ENCODE measurements at places on chromosomes 12 and 14. TPM values are rescaled to one million over a fixed set of nuclear protein-coding genes. Genes with fewer than 3 reads are reported as not detected.
A peak's percentile ranks its signal among the peaks of the same experiment; 100 is the strongest.

Gene CCDC175
- 1.3 TPM for total RNA-seq

Gene MYO1H
- total RNA-seq = 0.43 TPM

Gene LRFN5
- 19.3 TPM for total RNA-seq

Gene OR6C2
- 0.41 TPM for total RNA-seq

Gene PRMT5
- total RNA-seq = 61.2 TPM

Gene KRT1
- not detected for total RNA-seq

Gene TMEM121
- 2.3 TPM for total RNA-seq

Gene TGFB3
- total RNA-seq = 3.7 TPM

Gene RNASE8
- not detected for total RNA-seq

Gene CNTN1
- 163 TPM for total RNA-seq

DNA sequence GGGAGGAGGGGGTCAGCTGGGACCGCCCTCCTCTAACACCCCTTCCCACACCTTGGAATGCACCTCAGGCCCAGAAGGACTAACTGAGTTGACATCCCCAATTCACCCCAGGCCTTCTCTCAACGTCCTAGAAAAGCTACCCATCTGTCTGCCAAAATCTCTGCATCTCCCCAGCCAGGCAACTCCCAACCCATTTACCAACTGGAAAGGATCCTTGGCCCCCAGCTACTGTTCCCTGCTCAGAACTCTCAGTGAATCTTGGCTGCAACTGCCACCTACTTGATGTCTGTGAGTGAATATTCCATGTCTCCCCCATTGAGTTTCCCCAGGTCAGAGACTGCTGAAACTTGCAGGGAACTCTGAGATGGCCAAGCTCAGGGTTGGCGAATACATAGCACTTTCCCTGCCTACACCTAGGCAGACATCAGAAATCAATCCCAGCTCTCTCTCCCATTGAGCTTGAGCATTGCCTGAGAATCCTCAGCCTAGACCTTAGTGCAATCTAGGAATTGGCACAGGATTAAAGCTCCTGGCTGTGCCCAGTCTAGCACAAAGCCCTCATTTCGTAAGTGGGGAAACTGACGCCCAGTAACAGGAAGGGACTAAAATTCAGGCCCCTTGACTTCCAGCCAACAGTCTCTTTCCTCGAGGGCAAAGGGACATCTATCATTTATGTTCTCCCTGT lies 71.9 kb upstream of the NCOR2 start:
- ATAC-seq = no peak

DNA sequence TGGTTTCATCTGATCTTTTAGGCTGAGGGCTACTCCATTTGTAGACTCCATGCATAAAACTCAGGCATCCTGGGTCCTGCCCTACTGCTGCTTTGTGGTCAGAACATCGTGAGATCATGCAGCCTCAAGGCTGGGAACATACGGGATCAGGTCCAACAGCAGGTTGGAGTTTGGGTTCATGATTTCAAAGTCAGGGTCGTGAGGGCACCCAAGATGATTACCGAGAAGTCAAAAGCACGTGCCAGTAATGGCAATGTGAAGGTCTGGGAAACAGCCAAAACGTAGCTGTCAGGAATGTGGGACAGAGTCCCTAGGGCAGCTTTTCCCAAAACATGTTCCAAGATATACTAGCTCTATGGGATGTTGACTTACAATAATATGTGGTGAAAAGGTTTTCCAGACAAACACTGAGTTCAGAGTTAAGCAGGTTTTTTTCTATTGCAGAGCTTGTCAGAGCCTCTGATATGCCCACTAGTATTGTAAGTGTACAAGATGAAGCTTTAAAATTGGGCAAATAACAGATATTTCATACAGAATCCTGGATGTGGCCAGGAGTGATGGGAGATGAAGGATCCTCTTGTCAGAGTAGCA lies 130.3 kb upstream of the DNM1L start:
- peak; percentile 93 for ATAC-seq

- ATAC-seq = no peak
Observed at GRCh38 chr14:87805315-87805723, 187.7 kb downstream of the GALC start.

GRCh38 chr12:19382563-19382962 lies 56.7 kb upstream of the AEBP2 start:
- ATAC-seq = no peak

DNA sequence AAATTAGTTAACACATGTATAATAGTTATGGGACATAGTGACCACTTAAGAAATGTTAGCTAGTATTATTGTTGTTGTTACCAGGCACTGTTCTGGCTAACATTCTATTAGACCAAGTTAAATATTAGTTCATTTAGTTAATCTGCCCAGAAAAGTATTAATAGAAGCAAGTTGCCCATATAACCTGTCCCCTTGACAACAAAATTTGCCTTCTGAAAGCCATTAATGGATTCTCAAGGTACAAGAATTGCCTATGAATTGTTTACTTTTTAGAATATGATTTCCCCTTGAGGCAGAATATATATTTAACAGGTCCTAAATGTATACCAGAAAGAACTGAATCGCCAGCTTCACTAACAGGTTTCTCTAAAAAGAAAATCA lies 167.3 kb upstream of the TMCC3 start:
- ATAC-seq = no peak

GRCh38 chr14:96090441-96091148 lies 51.4 kb downstream of the C14orf132 start:
- peak; percentile 65 for ATAC-seq

- ATAC-seq = no peak
Observed at GRCh38 chr12:69553628-69554248, 31.5 kb upstream of the CCT2 start.

GRCh38 chr14:74616507-74616906 lies 4.5 kb upstream of the LTBP2 start:
- peak; percentile 6 for ATAC-seq

- ATAC-seq = no peak
Observed at GRCh38 chr12:20946732-20947131, 136.2 kb downstream of the SLCO1B3 start.

GRCh38 chr12:49518914-49519573 lies 19.8 kb upstream of the KCNH3 start:
- ATAC-seq = no peak

DNA sequence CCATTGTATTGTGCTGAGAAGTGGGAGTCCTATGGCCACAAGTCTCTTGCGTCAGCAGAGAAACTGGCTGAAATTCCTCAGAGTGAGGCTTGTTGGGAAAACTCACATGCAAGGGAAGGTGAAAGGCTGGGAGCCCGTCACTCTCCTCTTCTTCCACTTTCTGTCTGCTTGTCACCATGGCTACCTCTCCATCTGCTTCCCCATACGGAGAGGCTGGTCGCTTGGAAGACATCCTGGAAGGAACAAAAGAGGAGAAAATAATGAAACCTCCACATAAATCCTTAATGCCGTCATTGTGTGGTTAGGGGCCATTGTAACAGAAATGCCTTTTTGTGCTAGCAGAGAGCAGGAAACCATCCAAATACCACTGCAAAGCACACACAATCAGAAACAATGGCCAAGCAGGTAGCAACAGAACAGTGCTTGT lies 53.7 kb downstream of the SOX5 start:
- ATAC-seq = peak; percentile 97

GRCh38 chr12:52243259-52243855 lies 10.3 kb downstream of the KRT7 start:
- no peak for ATAC-seq

- ATAC-seq = peak; percentile 79
Observed at GRCh38 chr14:24634158-24634557, at the start of gene GZMB. GZMB (minus strand) TSS chr14:24634190; CDS start chr14:24634160, 30 bp downstream.

DNA sequence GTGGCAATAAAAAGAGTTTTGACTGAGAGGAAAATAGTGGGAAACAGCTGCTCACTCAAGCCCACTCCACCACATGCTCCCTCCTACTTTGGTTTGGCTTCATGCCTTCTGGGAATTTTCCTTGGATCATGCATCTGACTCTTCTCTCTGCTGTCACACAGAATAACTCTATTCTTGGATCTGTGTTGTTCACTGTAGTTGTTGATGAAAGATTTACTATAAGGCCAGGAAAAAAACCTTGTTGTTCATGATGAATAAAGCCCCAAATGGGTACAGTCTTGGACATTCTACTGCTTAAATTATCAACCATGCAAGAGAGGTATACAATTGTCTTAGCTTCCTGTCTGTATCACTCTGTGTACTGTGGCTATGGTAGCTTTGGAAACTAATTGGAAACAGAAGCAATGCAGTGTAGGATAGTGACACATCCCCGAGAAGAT lies 70.5 kb downstream of the TMX1 start:
- ATAC-seq = no peak

DNA sequence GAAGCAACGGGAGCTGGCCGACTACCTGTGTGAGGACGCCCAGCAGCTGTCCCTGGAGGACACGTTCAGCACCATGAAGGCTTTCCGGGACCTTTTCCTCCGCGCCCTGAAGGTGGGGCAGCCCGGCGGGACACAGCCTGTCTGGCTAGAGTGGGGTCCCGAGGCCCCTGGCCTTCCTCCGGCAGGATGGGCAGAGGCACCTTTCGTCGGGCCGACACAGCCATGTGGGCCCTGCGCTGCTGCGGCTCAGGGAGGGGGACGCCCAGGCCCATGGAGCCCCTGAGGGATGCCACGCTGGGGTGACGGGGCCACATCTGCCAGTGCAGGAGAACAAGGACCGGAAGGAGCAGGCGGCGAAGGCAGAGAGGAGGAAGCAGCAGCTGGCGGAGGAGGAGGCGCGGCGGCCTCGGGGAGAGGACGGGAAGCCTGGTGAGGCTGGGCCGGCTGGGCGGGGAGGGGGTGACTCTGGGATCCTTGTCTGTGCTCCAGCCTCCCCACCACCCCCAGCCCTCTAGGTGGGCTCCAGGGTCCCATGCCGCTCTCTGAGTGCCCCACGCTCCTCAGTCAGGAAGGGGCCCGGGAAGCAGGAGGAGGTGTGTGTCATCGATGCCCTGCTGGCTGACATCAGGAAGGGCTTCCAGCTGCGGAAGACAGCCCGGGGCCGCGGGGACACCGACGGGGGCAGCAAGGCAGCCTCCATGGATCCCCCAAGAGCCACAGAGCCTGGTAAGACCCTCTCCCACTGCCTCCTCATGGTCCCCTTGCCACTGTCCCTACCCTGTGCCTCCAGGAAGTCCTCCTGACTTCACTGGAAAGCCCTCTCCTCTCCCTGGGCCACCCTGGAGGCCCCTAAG lies 10.9 kb upstream of the ADSS1 start:
- no peak for ATAC-seq

DNA sequence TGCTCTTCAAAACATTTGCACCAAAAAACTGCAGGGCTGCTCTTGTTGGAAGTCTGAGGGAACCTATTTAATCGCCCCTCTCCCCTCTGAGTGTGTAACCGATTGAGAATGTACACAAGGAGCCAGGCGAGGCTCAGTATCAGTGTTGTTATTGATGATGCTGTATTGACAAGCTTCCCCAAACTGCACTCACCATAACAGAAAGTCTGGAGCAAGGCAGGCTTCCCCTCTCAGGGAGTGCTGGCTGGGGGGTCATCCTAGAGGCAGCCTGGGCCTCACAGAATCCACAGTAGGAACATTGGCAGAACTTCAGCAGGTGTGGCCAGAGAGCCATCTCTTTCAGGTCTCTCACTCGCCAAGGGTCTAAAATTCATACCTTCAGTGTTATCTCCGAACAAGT lies 58.1 kb upstream of the TUNAR start:
- ATAC-seq = no peak

DNA sequence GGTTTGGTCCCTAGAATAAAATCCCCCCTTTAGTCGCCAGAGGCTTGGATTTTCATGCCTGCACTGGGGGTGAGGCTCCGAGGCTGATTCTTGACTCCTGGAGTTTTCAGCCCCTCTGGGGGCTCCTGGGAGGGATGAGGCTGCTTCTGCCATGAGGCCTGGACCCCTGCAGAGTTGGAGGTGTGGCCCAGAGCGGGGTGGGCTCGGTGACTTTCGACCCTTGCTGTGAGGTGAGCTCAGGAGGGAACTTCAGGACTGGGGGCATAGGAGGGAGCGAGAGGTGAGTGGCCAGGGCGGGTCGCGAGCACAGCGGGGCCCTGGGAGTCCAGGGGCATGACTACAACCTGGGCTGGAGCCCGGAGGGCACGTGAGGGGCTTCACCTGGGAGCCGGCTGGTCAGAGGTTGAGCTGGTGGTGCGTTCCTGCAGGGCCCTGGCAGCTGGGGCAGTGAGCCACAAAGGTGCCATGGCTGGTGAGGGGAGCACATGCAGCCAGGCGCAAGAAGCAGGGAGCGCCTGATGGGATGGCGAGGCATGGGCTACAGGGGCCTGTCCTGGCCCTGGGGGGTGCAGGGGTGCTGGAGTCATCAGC lies 168.2 kb downstream of the KIF26A start:
- ATAC-seq = no peak

DNA sequence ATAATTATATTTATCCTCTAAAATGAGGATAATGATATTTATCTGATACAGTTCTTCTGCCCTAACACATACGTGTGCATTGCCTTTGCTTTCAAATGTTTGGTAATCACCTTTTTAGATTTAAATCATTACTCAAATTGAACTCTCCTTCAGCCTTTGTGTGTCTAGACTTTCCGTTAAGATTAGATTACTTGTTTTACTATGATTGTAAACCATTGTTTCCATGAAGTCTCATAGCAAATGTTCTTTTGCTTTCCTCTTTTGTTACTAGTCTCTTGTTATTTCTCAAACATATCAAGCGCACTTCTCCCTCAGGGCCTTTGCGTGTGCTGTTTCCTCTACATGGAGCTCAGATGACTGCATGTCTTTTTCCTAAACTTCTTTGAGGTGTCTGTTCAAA lies 63.7 kb downstream of the ETV6 start:
- no peak for ATAC-seq

DNA sequence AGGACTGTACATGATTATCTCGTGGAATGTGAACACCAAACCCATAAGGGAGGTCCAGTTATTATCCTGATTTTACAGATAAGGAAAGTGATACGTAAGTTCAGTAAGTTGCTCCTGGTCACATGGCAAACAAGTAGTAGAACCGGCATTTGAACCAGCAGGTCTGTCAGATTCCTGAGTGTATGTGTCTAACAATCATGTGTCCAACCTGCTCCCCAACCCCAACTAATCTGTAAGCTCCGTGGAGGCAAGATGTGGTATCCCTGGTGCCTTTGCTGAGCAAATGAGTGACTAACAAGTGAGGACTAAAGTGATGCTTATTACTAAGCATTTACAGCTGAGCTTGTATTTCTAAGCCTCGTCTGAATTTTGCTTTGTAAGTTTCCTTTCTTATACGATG lies 65.9 kb downstream of the PTPN21 start:
- no peak for ATAC-seq

DNA sequence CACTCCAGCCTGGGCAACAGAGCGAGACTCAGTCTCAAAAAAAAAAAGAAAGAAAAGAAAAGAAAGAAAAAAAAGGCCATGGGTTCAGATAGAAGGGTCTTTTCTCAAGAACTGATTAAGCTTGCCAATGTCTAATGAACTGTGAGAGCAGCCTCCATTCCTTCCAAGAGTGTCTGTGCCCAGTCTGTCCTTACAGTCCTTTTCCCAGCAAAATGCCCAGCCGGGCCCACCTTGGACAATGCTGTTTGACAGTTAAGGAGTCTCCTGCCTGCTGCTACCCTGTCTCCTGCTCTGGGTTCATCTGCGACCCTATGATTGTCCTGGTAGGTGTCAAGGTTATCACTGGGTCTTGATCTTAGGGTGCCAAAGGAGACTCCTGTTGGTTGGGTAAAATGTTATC lies 21.4 kb downstream of the SYNE3 start:
- ATAC-seq = no peak

- ATAC-seq = no peak
Observed at GRCh38 chr12:4787965-4788364, 67.8 kb downstream of the GALNT8 start.

GRCh38 chr12:25301798-25302197 lies 51.1 kb upstream of the KRAS start:
- no peak for ATAC-seq

- no peak for ATAC-seq
Observed at GRCh38 chr12:113051759-113052158, 4.8 kb upstream of the DTX1 start.

Data from motor neuron (in vitro differentiated cells).